ENCODE measurements at places on chromosomes 6 and 20.

DNA sequence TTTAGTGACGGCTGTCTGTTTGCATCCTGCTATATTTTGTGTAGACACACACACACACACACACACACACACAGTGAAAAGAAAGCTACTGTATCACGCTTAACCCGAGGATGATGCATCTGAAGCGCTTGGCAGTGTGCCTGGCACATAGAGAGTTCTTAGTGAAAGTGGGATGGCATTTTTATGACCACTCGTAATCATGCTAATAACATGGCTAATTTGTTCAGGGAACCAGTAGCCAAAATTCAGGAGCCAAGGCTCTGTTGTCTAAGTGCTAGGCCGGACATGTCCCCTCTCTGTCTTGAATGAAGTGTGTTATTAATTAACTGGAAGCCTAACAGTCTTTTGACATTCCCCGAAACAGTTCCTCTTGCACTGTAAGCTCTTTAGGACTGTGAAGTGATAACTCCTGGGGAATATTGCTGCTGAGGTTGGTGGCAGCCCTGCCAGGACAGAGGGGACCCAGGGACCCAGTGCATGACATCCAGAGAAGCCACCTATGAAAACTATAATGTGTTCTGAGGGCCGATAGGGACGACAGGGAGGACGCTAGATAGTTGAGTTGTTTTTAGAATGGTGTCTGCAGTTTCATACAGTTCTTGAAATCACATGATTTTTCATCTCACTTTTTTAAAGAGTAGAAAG lies 45.0 kb upstream of the IRF4 start:
- DNase-seq = no peak

- DNase-seq = no peak
Observed at GRCh38 chr20:24544371-24544770, 74.9 kb downstream of the SYNDIG1 start.

DNA sequence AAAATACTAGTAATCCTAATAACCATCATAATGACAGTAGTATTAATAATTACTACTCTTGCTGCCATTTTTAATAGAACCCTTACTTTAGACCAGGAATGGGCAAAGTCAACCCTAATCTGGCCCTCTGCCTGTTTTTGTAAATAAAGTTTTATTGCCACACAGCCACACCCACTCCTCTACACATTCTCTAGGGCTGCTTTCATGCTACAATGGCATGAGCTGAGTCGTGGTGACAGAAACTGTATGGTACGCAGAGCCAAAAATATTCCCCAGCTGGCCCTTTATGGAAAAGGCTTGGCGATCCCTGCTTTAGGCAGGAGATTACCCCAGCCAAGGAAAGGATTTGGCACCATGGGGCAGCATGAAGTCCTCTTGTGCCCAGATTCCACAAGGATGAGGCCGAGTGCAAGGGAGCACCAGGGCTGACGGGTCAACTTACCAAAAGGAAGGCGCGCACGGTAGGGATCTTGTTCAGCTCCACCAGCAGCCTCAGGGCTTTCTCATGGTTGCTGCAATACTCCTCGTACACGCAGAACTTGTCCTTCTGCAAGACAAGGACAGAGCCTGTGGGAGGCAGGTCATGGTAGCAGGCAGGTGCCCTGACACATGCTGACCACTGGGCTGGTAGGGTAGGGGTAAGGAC lies 93.6 kb downstream of the PREX1 start:
- no peak for DNase-seq

DNA sequence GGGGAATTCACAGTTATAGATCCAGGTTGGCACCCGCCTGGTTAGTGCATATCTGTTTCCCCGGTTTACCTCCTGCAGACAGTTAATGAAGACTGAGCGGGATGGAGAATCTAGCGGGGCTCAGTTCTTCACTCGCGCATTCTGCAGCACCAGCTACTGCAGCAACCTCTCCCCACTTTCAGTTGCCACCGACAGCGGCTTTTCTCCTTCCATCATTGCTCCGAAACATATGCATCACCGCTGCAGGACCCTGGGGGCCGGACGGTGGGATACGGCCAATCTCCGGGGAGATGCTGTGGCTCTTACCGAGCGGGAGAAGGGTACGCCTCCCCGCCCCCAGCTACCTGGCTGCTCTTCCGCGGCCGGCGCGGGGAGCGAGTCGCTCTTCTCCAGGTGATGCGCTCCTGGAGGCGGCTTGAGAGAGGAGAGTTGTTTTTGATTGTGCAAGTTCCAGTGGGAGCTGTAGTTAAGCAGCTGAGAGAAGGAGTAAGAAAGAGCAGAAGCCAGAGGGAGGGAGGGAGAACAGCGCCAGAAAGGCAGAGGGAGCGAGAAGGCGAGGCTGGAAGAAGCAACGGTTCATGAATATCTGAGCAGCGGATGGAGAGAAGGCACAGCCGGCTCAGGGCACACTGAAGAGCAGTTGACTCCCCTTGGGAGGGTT lies at the start of gene SGK1:
TSS of gene SGK1 (minus strand) at position 642 of the 661 bp plus-strand sequence. CDS start 652 bp downstream, outside the sequence.
- DNase-seq = no peak

GRCh38 chr6:66926060-66926459 lies 1219.0 kb upstream of the EYS start:
- no peak for DNase-seq

DNA sequence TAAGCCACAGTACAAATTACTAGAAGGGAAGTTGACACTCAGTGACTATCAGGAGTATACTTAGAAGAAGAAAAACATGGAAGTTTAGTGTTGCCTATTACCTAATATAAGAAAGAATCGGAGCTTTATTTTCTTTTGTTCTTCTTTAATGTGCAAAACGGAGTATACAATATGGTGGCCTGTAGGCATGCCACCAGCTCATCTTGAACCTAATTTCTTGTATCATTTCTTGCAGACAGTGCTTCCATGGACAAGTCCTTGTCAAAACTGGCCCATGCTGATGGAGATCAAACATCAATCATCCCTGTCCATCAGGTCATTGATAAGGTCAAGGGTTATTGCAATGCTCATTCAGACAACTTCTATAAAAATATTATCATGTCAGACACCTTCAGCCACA lies 141.3 kb downstream of the ADGRG6 start:
- DNase-seq = no peak
